ENCODE measurements at places on chromosomes 5 and 9. TPM values are rescaled to one million over a fixed set of nuclear protein-coding genes. Genes with fewer than 3 reads are reported as not detected.
A peak's percentile ranks its signal among the peaks of the same experiment; 100 is the strongest.

MRPL50 gene
- total RNA-seq: 15.0 TPM

NPR3 gene
- 10.9 TPM for total RNA-seq

FBLL1 gene
- total RNA-seq: 0.21 TPM

LRRC26 gene
- total RNA-seq: not detected

NDUFB6 gene
- total RNA-seq: 127 TPM

ADGRD2 gene
- total RNA-seq: not detected

CAPSL gene
- total RNA-seq: not detected

GRM6 gene
- total RNA-seq: not detected

PCDHA6 gene
- total RNA-seq: 0.21 TPM

IDNK gene
- total RNA-seq: 3.4 TPM

FSD1L gene
- total RNA-seq: 3.0 TPM

IL13 gene
- not detected for total RNA-seq

ZNF367 gene
- 2.2 TPM for total RNA-seq

PURA gene
- total RNA-seq: 27.3 TPM

CDX1 gene
- not detected for total RNA-seq

SNCAIP gene
- 3.2 TPM for total RNA-seq

- peak; percentile 71 for DNase-seq
Observed at GRCh38 chr5:142845402-142845921, 75.3 kb downstream of the ARHGAP26 start.

GRCh38 chr5:169431386-169431785 lies 130.4 kb upstream of the SLIT3 start:
- DNase-seq: no peak

DNA sequence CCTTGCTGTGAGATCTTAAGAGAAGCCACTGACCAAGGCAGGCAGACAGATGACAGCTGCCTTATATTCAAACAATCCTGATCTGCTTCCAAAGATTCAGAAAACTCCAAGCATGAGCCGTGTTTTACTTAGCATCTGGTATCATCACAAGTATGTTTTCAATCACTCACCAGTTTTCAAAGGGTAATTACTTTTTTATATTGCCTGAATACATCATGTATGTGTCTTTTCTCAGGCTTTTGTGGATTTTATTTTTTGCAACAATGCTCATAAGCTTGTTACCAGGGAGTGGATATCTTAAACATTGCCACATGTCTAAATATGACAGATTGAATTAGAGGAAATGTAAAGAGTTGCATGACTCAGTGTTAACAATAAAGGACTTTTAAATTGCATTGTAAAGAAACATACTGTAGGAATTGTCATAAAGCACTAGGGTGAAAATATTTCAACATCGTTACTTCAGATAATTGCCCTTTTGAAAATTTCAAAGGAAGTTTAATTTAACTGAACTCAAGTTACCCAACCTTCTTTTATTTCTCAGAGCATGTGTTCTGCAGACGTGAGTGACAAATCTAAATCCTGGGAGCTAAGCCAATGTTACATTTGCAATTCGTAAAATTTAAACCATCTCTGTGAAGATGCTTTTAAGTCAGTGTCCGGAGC lies 326.1 kb downstream of the PLK2 start:
- DNase-seq: no peak

DNA sequence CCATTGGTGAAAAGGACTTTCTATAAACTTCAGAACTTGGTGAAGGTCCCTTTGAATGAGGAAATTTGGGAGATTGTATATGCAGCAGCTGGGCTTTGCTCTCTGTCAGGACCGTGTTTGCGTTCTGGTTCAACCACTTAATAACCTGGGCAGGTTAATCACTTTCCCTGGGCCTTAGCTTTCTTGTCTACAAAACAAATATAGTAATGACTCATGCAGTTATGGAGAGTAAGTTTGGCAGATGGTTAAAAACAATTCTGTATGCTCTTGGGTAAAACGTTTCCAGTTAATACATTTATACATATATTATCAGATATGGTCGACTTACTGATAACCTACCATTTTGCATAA lies 197.0 kb downstream of the ARHGEF28 start:
- no peak for DNase-seq

DNA sequence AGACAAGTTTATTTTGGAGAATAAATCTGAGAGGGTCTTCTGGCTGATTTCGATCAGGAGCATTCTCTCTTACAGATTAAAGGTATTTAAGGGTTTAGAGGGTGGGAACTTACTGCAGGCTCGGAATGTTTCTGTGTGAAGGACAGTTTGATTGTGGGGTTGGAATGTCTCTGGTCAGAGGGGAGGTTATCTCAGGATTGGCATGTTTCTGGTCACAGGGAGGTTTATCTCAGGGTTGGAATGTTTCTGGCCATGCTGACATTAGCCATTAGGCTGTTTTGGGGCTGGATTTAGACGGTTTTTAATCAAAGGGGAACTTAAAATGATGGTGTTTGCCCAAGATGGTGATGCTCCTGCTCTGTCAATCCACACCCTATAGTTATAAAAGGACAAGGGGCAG lies 95.2 kb downstream of the SLCO4C1 start:
- DNase-seq: no peak

- DNase-seq: no peak
Observed at GRCh38 chr5:31717561-31717960, 78.6 kb downstream of the PDZD2 start.

GRCh38 chr9:112551641-112552040 lies 65.0 kb downstream of the KIAA1958 start:
- DNase-seq: no peak

- peak; percentile 61 for DNase-seq
Observed at GRCh38 chr9:19229595-19230354, 718 bp upstream of the DENND4C start.

DNA sequence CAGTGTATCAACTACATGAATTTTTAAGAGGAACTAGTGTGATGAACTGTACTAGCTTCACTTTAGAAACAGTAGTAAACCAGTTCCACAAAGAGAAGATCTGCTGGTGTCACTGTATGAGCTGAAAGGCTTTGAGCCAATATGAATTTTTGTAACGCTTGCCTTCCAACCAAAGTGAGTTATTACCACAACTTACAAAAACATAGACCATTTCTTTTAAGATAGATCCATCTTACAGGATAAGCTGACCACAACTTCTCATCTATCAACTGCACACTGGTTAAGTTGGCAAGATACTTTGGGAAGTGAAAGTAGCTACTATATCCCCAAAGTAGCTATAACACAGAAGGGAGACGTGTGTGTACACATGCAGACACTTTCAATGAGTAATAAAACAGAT lies 849.6 kb upstream of the DMAC1 start:
- DNase-seq: no peak

DNA sequence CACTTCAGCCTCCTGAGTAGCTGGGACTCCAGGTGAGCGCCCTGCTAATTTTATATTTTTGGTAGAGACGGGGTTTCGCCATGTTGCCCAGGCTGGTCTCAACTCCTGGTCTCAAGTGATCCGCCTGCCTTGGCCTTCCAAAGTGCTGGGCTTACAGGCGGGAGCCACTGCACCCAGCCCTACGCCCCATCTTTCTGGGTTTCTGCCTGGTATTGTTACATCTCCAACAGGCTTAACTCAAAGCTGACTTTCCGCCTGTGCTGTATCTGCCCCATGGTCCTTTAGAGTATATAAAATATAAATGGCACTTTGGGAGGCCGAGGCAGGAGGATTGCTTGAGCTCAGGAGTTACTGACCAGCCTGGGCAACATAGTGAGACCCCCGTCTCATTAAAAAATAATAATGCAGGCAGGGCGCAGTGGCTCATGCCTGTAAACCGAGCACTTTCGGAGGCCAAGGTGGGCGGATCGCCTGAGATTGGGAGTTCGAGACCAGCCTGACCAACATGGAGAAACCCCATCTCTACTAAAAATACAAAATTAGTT lies 36.5 kb upstream of the GLDC start:
- no peak for DNase-seq

DNA sequence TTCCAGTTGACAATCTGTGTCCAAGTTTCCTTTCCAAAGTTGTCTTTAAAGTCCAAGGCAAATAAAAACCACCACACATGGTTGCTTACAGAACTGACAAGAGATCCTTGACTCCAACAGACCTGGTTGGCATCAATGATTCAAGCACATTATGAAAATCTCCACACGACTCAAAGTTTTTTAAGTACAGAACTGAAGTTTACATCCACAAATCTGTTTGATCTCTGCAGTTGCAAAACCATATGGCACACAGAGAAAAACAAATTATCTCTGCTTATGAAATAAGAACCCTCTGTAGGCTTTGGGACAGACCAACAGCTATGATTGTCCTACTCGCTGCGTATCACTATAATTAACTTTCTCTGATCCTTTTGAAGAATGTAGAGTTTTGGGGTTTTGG lies 60.8 kb downstream of the MLLT3 start:
- DNase-seq: no peak

DNA sequence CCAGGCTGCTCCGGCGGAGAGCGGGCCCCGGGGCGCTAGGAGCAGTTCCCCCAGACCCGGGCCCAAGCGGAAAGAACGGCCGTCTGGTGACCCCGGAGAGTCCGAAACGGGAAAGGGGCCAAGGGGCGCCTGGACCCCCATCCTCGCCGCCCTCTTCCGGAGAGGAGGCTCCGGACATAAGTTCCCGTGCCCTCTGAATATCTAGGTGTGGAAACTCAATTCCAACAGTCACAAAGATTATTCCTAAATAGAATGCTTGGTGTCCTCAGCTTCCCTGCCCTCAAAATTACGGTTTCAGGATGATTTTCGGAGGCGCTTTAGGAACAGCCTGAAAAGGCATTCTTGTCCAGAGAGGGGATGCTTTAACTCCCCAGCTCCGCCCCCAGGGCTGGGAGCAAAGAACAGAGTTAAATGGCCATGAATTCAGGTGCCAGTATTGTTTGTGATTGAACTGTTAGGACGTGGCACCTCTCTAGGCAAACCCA lies 681 bp upstream of the LHFPL2 start:
- DNase-seq: peak; percentile 49

DNA sequence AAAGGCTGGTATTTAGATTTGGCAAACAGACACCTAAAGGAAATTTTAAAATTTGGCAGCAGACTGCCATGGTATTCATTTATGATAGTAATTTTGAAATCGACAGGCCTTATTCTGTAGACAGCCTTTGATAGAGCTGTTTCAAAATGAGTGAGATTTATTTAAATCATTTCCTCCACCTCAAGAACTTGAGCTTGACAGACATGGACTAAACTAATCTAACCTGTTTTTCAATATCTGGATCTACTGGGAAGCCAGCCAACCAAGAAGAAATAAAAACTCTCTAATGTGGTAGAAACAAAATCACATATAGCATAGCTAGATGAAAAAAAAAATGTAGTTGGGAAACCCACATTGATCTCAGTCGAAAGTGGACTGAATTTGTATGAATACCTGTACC lies 56.9 kb upstream of the RASA1 start:
- DNase-seq: no peak

DNA sequence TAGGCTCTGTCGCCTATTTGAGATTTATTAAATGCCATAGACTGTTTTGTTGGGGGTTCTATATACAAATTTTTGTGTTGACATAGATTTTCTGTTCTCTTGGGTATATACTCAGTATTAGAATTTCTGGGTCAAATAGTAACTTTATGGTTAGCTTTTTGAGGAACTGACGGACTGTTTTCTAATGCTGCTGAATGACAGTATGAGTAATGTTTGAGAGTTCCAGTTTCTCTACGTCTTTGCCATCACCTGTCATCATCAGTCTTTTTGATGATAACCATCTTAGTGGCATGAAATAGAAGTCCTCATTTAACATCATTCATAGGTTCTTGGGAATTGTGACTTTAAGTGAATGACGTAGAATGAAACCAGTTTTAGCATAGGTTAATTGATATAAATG lies 60.1 kb downstream of the CCDC171 start:
- DNase-seq: no peak

Measured in left cardiac atrium (tissue), 4 donors.